ENCODE measurements at places on chromosomes 3 and 15. TPM values are rescaled to one million over a fixed set of nuclear protein-coding genes. Genes with fewer than 3 reads are reported as not detected.

ALPK3 gene
- total RNA-seq: 0.20 TPM

RASSF1 gene
- total RNA-seq: 23.9 TPM

FBXL22 gene
- total RNA-seq: 0.20 TPM

GOLGA6L7 gene
- not detected for total RNA-seq

SCN11A gene
- not detected for total RNA-seq

EPHB1 gene
- 0.73 TPM for total RNA-seq

SHC4 gene
- 0.39 TPM for total RNA-seq

GOLGA8M gene
- total RNA-seq: 0.73 TPM

RTP3 gene
- not detected for total RNA-seq

LRTM1 gene
- total RNA-seq: not detected

CLK3 gene
- 35.3 TPM for total RNA-seq

ZNF619 gene
- 6.2 TPM for total RNA-seq

CDHR4 gene
- total RNA-seq: not detected

ACP3 gene
- 47.5 TPM for total RNA-seq

ARGFX gene
- not detected for total RNA-seq

HES1 gene
- 0.39 TPM for total RNA-seq

AMIGO3 gene
- total RNA-seq: 1.2 TPM

SCN5A gene
- 0.37 TPM for total RNA-seq

CHRFAM7A gene
- not detected for total RNA-seq

CLCN2 gene
- total RNA-seq: 5.5 TPM

SI gene
- not detected for total RNA-seq

GOLGA8J gene
- not detected for total RNA-seq

BNC1 gene
- total RNA-seq: 14.3 TPM

MAGEL2 gene
- not detected for total RNA-seq

SERINC4 gene
- 0.20 TPM for total RNA-seq

GOLGA8K gene
- not detected for total RNA-seq

OCA2 gene
- under 0.01 TPM for total RNA-seq

COL8A1 gene
- 21.3 TPM for total RNA-seq

IL12A gene
- total RNA-seq: 3.5 TPM

HGD gene
- total RNA-seq: not detected

UTS2B gene
- 0.59 TPM for total RNA-seq

GAP43 gene
- 0.39 TPM for total RNA-seq

TLR9 gene
- not detected for total RNA-seq

LMAN1L gene
- not detected for total RNA-seq

LRRN1 gene
- not detected for total RNA-seq

SLC15A2 gene
- not detected for total RNA-seq

COL6A5 gene
- not detected for total RNA-seq

FRMD5 gene
- total RNA-seq: under 0.01 TPM

TF gene
- under 0.01 TPM for total RNA-seq

CHRNB4 gene
- not detected for total RNA-seq

GP5 gene
- total RNA-seq: under 0.01 TPM
